ENCODE measurements at places on chromosomes 16 and 17.

DNA sequence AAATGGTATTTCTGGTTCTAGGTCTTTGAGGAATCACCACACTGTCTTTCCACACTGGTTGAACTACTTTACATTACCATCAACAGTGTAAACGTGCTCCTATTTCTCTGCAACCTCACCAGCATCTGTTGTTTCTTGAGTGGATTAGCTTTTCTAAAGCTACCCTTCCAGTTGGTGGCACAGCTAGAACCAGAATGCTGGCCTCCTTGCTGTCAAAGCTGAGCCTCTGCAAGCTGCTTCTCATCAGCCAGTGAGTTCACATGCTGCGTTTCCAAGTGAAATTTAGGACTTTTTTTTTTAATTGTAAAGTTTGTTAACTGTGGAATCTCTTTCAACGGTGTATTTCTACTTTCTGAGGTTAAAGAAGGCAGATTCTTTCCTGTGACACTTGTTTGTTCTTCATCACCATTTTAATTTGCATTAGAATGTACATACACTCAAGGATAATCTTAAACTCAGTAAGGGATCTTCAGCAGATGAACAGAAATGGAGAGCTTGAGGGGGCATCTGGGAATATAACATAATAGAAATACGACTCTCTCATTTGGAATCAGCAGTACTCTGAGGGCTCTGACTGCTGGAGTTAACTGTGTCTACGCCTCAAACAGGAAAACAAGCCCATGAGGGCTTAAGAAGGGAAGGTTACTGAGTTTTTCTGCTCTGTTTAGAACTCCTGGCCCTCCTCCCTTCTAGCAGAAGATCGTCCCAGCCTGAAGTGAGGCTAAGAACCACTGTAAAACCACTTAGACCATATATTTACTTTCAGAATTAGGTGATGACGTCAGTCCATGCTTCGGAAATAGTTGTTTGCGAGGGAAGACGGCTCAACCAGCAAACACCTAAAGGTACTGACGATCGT, 148.4 kb upstream of the FAM20A start:
- no peak for DNase-seq

DNA sequence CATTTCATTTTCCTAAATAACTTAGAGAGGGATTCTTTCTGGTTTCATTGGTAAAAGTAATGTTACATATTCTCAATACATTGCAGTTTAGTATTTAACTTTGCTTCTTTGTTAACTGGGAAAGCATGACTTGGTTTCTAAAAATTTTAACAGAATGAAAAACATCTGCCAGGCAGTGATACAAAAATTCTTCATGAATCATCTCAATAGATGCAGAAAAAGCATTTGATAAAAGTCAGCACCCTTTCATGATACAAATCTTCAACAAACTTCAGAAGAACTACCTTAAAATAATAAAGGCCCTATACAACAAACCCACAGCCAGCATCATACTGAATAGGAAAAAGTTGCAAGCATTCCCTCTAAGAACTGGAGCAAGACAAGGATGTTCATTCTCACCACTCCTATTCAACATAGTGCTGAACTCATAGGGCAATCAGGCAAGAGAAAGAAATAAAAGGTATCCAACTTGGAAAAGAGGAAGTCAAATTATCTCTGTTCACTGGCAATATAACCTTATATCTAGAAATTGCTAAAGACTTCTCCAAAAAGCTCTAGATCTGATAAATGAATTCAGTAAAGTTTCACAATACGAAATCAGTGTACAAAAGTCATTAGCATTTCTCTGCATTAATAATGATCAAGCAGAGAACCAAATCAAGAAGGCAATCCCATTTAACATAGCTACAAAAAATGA, 50.4 kb downstream of the SLFN5 start:
- DNase-seq = no peak

GRCh38 chr17:50902372-50903353, 36.5 kb upstream of the TOB1 start:
- DNase-seq = no peak

- no peak for DNase-seq
These were observed 8.1 kb downstream of the SLC5A11 start for GRCh38 chr16:24853830-24854229.

- DNase-seq = no peak
These were observed 93.9 kb downstream of the GSG1L start for GRCh38 chr16:27969574-27969973.

DNA sequence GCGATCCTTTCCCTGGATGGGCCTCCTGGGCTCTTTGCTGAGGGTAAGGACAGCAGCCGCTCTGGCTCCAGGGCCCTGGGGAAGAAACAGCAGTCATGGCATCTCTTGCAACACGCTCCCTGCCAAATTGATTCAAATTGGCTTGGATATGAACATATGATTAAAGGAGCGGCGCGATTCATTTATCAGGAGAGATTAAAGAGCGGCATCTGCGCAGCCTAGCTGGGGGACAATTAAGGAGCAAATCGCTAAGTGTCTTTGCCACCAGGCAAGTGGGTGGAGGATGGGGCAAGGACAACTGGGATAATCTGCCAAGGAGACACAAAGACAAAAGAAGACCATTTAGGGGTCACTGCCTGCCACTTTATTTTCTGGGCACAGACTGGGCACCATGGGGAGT, 27.8 kb downstream of the PIPOX start:
- no peak for DNase-seq

DNA sequence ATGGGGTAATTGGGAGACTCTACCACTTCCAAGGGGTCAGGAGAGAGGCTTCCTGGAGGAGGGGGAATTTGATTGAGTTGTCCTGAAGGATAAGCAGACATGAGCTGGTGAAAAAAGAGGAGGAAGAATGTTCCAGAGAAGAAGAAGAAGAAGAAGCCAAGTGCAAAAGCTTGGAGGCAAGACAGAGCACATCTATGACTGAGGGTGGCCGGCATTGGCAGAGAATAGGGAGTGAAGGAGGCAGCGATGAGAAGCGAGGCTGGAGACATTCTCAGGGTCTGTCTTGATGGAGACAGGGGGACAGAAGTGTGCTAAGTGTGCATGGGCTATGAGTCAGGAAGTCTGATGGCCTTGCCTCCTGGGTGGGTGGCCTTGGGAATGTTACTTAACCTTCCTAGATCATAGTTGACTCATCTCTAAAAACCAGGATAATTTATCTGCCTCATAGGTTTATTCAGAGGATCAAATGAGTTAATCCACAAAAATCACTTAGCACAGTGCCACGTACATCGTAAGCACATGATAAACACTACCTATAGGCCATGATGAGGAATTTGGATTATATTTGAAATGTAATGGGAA, 171.7 kb downstream of the ABCC12 start:
- no peak for DNase-seq

DNA sequence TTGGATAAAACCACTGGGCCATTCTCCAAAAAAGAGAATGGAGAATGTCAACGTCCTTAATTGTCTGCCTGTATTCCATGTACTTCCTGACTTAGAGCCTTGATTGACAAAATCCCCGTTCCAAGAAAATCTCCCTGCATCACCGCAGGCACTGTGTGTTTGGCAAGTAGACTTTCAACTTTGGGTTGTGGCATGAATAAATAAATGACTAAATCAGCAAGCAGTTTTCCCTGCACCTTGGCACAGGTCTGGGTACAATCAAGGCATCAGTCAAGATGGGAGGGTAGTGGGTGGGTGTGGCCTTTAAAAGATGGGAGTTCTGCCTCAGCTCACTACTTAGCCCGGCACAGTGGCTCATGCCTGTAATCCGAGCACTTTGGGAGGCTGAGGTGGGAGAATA, 248.5 kb upstream of the RPL38 start:
- no peak for DNase-seq

- DNase-seq = no peak
These were observed 95.2 kb upstream of the CIBAR2 start for GRCh38 chr16:85207357-85207921.

GRCh38 chr17:12898110-12898509, 108.8 kb downstream of the ARHGAP44 start:
- no peak for DNase-seq

GRCh38 chr17:27353033-27353460, 59.1 kb downstream of the WSB1 start:
- no peak for DNase-seq

- no peak for DNase-seq
These were observed 30.3 kb upstream of the STH start for GRCh38 chr17:45968732-45969131.

GRCh38 chr17:65100316-65101140, 36.6 kb upstream of the RGS9 start:
- peak; percentile 69 for DNase-seq

GRCh38 chr16:69823831-69824563, 61.9 kb downstream of the WWP2 start:
- DNase-seq = no peak

DNA sequence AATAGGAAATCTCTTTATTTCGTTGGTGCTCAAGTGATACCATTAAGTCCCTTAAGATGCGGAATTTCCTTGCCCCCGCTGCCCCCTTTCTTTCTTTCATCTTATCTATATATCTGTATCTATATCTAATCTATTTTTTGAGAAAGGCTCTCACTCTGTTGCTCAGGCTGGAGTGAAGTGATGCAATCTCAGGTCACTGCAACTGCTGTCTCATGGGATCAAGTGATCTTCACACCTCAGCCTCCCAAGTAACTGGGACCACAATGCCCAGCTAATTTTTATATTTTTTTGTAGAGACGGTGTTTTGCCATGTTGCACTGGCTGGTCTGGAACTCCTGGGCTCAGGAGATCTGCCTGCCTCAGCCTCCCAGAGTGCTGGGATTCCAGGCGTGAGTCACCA, 693.5 kb downstream of the WWOX start:
- DNase-seq = no peak

DNA sequence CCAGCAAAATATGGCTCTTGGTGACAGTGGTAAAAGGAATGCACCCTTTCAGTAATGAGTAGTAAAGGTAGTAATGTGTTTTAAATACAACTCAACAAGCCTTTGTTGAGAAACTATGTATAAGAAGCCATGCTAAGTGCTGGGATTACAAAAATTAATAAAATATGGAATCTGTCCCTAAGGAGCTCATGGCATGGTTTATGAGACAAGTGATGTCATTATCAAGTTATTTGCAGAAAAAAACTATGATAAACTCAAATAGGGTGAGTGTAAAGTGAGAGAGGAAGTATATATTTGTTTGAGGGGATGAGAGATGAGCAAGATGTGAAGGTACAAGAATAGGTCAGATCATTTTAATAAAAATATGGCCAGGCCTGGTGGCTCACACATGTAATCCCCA, 76.9 kb downstream of the NF1 start:
- DNase-seq = no peak

All from omental fat pad (tissue), 4 donors.